ENCODE measurements at places on chromosomes 6 and 20.

GRCh38 chr20:20552076-20552475 lies 160.4 kb downstream of the RALGAPA2 start:
- H3K27me3 ChIP-seq, result no peaks in the 10 kb centered on the region
- H3K4me3 ChIP-seq, result no peak overlapping the region
- no peaks in the 10 kb centered on the region for H3K4me1 ChIP-seq
- no peak overlapping the region for H3K27ac ChIP-seq
- no peaks in the 10 kb centered on the region for H3K36me3 ChIP-seq
- DNase-seq, result no peak

DNA sequence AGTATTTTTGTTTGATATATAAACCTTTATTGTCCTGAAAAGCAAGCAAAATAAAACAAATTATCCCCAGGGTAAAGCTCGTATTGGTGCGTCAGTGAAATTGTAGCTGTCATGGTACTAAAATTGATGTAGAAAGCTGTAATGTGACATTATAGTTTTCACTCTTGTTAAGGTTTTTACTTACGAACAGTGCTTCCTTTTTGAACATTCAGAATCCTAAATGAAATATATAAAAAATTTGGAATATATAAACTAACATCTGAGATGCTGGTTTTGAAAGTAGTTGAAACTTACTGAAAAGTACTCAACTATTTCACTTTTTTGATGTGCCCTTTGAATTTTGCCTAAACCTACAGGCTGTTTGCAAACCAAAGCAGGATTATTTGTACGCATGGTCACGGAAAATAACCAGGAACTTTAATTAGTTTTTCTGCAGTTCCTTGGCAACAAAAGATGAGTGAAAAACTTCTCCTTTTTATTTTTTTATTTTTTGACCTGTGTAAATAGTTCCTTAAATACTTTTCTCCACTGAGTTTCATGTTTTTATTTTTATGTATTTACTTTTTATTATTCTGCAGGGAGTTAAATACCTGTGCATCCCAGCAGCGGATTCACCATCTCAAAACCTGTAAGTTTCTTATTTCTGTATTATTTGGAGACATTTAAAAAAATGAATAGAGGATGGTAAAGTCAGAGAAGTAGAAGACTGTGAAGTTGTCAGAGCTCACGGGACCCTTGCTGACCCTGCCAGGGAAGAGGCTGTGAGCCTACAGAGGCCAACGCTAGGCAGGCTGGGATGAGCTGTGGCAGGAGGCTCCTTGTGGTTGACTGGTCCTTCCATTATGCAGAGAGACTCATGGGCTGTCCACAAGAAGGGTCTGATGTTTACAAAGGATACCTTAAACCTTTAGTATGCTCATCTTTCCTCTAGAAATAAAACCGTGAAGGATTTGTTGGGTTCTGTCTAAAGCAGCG lies 42.5 kb downstream of the DUSP22 start:
- no peaks in the 10 kb centered on the region for H3K4me1 ChIP-seq
- no peak overlapping the region for H3K27ac ChIP-seq
- H3K36me3 ChIP-seq, result no peaks in the 10 kb centered on the region
- DNase-seq, result no peak
- H3K27me3 ChIP-seq, result no peaks in the 10 kb centered on the region
- H3K4me3 ChIP-seq, result no peak overlapping the region

DNA sequence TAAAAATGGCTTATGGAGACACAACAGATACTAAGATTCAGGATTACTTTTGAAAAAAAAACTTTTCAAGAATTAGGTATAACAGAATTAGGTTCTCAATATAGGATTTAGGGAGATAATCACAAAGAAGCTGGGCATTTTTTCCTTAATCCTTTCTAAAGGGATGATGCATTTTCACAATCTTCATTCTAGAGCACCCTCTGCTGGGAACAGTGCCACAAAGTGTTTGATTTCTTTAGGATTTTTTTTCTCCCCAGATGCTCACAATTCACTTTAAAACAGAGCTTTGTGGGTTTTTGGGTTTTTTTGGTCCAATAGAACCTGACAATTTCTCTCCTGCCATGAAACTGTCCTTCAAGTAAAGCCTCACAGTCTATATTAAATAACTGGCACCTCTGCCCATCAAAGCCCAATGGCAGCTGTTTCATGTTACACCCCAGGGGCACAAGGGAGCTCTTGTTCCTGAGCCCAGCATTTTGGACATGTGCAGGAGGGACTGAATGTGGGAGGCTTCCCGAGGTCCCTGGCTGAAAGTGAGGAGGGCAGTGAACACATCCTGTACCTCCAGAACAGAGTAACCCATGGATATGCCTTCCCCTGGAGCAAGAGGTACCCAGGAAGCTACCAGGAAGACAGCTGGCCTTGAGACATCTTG lies 39.7 kb downstream of the PREP start:
- no peaks in the 10 kb centered on the region for H3K27me3 ChIP-seq
- no peak overlapping the region for H3K27ac ChIP-seq
- DNase-seq, result no peak
- no peaks in the 10 kb centered on the region for H3K4me1 ChIP-seq
- peaks cover 9% of the 10 kb centered on the region for H3K36me3 ChIP-seq

DNA sequence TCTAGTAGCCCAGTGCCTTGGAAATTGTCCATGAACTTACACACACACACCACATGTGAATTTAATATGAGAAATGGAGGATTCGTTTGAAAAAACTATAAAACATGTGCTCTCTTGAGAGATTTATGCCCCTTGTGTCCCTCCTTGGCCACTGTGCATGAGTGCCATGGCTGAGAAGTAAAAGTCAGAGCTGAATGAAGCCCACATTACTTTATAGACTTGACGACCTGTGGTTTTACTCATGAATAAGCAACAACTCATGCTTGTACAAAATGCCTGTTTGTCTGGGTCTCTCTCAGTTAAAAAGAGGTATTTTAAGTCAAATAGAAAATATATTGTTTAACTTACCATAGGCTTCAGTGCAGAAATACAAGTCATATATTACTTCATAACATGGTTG lies 102.7 kb downstream of the KCNQ5 start:
- H3K4me1 ChIP-seq, result no peaks in the 10 kb centered on the region
- H3K27me3 ChIP-seq, result no peaks in the 10 kb centered on the region
- no peaks in the 10 kb centered on the region for H3K36me3 ChIP-seq
- H3K4me3 ChIP-seq, result no peak overlapping the region

GRCh38 chr20:12570371-12570770 lies 438.4 kb upstream of the SPTLC3 start:
- no peak overlapping the region for H3K27ac ChIP-seq
- DNase-seq, result no peak
- H3K4me1 ChIP-seq, result no peaks in the 10 kb centered on the region
- no peaks in the 10 kb centered on the region for H3K27me3 ChIP-seq

GRCh38 chr6:146892283-146892612 lies 293.5 kb downstream of the ADGB start:
- no peak overlapping the region for H3K27ac ChIP-seq
- DNase-seq, result no peak
- H3K27me3 ChIP-seq, result no peaks in the 10 kb centered on the region
- H3K4me3 ChIP-seq, result no peak overlapping the region
- H3K36me3 ChIP-seq, result no peaks in the 10 kb centered on the region
- no peaks in the 10 kb centered on the region for H3K4me1 ChIP-seq
